ENCODE measurements at places on chromosomes 6 and 20.

GRCh38 chr6:93896081-93896480 lies 476.7 kb upstream of the EPHA7 start:
- DNase-seq = no peak

DNA sequence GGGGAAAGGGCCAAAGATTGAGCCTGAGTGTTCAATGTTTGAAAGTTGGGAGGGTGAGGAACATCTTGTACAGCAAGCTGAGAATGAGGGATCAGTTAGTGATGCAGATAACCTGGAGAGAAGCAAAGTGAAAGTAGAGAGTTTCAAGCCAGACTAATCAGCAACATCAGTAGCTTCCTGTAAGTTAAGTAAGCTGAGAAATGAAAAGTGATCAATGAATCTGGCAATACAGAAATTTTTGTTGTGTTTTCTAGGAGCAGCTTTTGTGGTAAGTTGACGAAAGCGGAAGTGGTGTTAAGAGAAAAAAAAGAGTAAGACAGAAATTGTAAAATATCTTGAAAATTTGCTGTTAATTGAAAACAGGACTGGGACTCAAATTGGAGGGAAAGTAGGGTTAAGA lies 855.5 kb upstream of the MAP3K7 start:
- DNase-seq = no peak

- no peak for DNase-seq
These were observed 14.8 kb upstream of the CHMP4B start for GRCh38 chr20:33796263-33796906.

DNA sequence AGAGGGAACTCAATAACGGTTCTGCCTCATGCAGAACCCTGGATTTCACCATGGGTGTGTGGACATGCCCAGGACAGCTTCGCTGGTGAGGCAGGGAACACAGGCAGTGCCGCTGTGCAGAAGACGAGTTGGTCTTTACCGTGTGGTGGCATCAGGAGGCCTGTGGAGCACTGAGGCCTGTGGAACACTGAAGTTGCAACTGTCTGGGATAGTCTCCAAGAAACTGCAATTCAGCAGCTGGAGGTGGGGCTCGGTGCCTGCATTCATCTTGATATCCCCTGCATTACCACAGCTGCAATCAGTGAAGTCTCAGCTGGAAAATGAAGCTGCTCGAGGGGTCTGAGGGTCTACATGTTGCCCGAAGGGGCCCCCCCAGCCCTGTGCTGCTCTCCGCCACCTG lies 202.4 kb upstream of the CDH4 start:
- DNase-seq = no peak

DNA sequence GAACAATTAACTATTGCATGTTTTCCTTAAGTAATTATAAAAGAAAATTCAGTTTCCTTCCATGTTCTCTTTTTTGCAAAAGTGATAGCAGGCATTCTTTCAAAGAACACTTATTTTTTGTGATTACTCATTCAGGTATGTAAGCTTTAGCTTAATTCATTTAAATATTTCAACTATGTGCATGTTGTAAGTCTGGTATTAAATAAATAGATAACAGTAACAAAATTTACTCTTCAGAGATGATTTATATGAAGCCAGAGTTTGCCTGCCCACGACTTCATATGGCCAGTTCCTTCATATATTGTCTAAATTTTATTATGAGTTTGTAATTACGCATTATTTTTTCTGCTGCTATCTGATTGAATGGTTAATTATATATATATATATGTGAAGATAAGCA lies 110.9 kb downstream of the ADGRG6 start:
- DNase-seq = no peak

DNA sequence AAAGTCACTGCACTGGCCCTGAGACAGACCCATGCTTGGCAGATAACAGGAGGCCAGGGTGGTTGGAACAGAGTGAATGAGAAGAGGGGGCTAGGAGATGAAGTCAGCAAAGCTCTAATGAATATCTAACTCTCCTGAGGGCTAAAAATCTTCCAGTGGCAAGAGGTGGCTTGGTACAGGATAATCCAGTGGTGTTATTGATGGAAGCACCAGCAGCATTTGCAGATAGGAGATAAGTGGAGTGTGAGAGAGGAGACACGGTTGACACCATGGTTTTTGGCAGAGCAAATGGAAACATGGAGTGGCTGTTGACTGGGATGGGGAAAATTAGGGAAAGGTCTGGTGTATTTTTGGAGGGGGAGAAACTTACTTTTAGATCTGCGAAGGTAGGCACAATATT lies 363.0 kb downstream of the ARHGAP18 start:
- DNase-seq = no peak

- DNase-seq = no peak
These were observed 93.3 kb downstream of the GPX5 start for GRCh38 chr6:28618898-28619555.

DNA sequence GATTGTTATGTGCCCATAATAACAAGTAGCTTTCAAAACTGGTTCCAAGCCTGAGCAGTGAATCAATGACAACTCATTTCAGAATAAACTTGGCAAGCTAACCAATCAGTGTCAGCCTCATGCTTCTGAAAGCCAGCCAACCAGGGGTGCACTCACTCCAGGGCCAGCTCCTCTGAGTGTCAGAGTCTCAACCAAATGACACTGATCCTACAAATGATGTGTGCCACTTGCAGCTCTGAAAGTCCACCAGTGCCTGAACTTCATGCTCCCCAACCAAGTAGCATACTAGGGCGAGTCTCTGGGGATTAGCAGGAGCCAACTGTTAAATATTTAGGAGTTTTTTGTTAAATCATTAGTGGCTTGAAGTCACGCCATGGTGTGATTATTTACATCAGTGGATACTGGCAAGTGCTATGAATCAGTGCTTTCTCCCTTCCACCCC lies 4.5 kb downstream of the IYD start:
- no peak for DNase-seq

DNA sequence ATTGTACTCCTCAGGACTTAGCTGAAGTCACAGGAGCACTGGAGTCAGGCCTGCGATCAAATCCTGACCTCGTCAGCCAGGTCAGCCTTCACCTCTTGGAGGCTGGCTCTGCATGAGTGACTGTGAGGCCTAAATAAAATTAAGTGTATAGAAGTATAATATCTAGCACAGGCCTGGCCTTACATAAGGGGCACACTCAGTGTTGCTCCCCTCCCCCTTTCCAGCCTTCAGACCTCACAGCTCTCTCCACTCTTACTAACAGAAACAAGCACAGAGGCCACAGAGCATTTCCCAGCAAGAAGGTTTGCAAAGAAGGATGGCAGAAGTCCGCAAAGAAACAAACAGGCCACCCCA lies 84.8 kb downstream of the TRERF1 start:
- DNase-seq = no peak

DNA sequence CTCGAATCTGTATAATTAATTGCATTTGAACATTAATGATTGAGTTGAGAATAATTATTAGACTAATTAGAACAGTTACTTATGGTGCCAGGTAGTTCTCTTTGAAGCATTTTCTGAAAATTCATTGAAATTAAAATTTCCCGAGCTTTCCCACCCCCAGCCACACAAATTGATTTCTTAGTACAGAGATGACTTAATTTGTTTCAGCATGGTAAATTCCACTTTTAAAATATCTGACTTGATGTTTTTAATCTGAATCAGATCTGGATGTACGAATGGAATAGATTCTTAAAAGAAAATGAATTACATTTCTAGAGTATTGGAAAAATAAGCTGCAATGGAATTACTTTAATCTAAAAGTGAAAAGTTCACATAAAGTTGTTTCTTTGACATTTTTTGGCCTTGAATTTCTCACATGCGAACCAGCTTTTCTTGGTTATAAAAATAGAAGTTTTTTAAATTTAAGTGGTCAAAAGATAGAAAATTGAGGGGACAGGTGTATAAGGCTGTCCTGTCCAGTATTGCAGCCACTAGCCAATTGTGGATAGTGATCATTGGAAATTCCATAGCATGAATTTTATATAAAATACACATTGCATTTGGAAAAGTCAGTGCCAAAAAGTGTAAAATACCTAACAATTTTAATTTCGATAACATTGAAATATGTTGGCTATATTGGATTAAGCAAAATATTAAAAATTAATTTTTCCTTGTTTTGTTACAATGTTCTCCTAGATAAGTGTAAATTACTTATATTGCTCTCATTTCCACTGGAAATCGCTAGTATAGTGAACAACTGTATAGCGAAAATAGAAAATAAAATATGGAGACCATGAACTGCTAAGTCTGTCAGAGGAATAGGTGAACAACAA lies 102.9 kb downstream of the OR2B2 start:
- DNase-seq = no peak

DNA sequence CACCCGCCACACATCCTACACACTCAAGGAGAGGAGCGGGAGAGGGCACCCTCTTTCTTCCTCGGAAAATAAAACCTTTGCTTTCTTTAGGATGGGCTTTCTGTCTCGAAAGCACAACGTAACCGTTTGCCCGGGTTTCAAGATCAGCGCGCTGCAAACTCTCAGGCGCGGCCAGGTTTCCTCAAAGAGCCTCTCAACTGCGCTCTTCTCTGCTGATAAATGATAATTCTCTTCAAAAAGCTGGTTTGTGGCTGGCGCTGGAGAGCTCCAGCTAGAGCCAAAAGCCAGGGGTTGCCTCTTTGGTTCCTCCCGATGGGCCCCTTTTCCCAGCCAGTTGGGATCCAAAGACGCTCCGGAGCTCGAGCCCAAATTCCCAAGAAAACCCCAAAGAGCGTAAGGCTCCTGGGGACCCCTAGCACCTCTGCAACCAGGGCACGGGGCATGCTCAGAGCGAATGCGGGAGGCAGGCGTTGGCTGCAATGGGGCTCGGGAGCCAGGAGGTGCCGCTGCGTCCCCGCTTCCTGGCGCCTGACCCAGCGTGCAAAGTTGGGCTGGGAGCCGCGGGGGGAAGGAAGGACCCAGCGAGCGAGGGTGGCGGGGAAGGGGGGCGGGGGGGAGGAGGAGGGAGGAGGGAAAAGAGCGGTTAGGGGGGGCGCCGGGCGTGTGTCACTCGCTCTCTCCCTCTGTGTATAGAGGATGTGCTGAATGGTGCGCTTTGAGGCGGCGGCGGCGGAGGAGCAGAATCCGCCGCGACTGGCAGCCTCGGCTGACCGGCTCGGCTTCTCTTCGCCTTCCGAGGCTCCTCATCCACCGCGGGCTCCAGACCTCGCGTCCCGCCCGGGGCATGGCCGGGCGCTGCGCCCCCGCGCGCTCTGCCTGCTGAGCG lies at the start of gene PLCB1:
Gene PLCB1 (plus strand): TSS at position 669 of the 886 bp plus-strand sequence. CDS start 386 bp downstream, outside the sequence.
- DNase-seq = peak; percentile 50

DNA sequence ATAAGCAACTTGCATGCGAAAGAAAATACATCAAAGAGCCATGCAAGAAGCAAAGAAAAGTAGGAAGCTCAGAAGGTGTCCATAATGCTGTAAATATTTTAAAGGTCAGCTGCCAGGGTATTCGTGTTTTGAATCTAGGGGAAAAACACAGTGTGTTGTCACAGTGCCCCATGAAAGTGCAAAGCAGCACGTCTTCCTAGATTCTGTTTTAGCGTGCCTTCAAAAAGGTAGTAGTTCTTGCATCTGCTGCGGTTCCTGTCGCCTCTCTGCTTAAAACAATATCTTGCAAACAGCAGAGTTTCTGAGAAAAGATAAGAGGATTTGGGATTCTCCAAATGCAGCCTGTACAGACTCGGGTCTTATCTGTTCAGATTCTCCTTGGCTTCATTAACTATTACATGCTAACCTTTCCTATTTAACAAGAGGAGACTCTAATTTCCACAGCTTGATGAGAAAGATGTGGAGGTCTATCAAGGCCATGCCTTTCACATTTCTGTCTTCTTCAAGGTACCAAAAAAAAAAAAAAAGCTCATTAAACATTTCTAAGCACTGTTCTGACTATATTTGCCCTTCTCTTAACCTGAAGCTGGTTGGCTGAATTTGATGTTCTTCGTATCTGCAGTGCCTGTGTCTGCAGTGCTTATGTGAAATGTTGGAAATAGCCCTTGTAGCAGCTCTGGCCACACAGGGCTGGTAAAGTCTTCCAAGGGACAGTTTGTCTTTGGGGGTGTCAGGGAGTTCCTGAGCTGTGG lies 297.5 kb downstream of the ADGB start:
- no peak for DNase-seq

- DNase-seq = no peak
These were observed 30.2 kb upstream of the DACT2 start for GRCh38 chr6:168349718-168350210.

All from renal cortex interstitium (tissue), 15 donors.